ENCODE measurements at places on chromosomes 5 and 9. TPM values are rescaled to one million over a fixed set of nuclear protein-coding genes. Genes with fewer than 3 reads are reported as not detected.
A peak's percentile ranks its signal among the peaks of the same experiment; 100 is the strongest.

Gene GDA
- total RNA-seq, result not detected

Gene ANKDD1B
- not detected for total RNA-seq

Gene SLC34A3
- not detected for total RNA-seq

Gene PTAR1
- 21.0 TPM for total RNA-seq

GRCh38 chr5:141603923-141604717 lies 14.7 kb downstream of the DIAPH1 start:
- peak; percentile 91 for DNase-seq

Gene BAAT
- 0.13 TPM for total RNA-seq

- DNase-seq, result no peak
Observed at GRCh38 chr9:14479163-14479560, 165.2 kb upstream of the NFIB start.

GRCh38 chr5:108373426-108373825 lies 8.5 kb downstream of the FBXL17 start:
- no peak for DNase-seq

- DNase-seq, result peak; percentile 73
Observed at GRCh38 chr5:120465436-120465961, 1.4 kb downstream of the PRR16 start.

DNA sequence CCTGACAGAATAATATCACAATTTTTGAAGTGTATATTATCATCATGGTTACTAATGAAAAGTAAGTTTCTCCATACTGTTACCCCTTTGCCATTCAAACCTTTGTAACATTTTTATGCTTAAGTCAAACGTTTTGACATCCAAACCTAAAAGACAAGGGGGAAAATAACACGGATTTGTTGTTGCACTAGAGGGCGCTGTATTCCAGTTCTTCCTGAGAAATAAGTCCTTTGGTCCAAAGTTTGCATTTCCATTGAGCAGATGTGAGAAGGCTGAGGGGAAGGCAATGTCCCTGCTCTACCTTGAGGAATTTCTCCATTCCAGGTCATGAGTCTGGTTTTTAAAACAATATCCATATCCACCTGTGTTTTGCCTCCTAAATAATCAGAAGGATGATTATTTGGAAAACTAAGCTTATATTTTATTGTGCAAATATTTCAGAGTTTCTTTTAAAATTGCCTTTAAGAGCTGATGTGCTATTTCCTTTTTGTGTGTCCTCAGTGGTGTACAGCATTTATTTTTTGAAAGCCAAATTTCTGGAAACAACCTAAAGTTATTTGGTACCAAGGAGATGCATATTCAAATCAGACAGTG lies 9.7 kb downstream of the LECT2 start:
- DNase-seq, result peak; percentile 40

Gene CDX1
- total RNA-seq, result not detected

DNA sequence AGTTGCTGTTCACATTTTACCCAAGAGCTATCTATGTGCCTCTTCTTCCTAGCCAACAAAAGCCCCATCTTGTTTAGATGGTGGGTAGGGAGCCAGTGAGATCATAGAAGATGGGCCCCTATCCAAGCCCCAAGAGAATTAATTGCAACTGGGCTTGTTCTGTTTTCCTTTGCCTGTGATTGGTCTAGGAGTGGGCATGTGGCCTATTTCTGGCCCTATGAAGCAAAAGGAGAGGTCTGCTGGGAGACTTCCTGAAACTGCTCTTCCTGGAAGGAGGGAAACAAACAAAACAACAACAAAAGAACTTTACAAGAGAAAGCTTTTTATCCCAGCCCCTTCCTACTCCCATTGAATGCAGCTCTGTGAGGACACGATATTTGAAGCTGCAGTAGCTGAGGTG lies 32.5 kb upstream of the ALDOB start:
- DNase-seq, result no peak

Gene AFAP1L1
- 16.2 TPM for total RNA-seq

- DNase-seq, result no peak
Observed at GRCh38 chr5:55691265-55692105, 20.6 kb downstream of the SLC38A9 start.

Gene CXXC5
- 133 TPM for total RNA-seq

Gene LCN15
- total RNA-seq, result not detected

- no peak for DNase-seq
Observed at GRCh38 chr5:91403438-91403837, 20.3 kb upstream of the ARRDC3 start.

GRCh38 chr9:101449071-101449721 lies 13.6 kb upstream of the ALDOB start:
- peak; percentile 78 for DNase-seq

DNA sequence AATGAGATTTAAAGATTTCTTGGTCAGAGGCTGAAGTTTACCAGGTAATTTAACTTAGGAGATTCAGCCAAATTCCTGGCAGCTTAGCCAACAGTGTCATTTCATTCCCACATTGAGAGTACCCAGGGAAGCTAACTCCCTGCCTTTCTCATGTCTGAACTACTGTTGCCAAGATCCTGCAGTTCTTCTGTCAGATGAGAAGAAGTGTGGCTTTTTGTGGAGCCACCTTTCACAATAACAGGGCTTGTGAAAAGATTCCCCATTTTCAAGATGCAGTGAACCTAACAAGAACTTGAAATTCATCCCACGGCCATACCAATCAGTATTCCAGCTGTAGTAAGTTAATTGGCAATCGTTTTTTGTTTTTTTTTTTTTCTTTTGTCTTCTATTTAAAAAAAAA lies 176.4 kb downstream of the XRCC4 start:
- DNase-seq, result peak; percentile 11

GRCh38 chr5:82466986-82467561 lies 188.9 kb upstream of the RPS23 start:
- peak; percentile 31 for DNase-seq

Gene ZDHHC11
- total RNA-seq, result not detected

DNA sequence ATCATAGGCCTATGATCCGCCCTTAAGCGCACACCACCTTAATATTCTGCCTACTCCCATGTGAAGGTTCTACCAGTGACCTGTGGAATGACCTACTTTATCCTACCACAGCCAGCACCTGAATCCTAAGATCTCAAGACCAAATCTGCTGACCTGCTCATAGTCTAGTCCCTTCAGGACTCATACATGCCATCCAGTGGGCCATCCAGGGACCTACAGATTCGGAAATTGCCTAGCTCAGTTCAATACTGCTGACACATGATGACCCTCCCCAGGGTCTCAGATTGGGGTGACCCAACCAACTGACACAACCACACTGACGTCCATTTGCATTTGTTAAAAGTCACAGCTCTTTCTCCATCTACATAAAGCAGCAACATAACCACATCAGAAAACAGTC lies 443.8 kb upstream of the ST8SIA4 start:
- DNase-seq, result no peak

Gene MARCHF11
- total RNA-seq, result not detected

Gene CACFD1
- total RNA-seq, result 3.9 TPM

- peak; percentile 76 for DNase-seq
Observed at GRCh38 chr5:78594610-78595457, 53.7 kb downstream of the LHFPL2 start.

GRCh38 chr5:154580422-154580821 lies 102.4 kb upstream of the HAND1 start:
- no peak for DNase-seq

Gene TAS2R1
- not detected for total RNA-seq

GRCh38 chr5:5572976-5573797 lies 150.7 kb downstream of the ICE1 start:
- no peak for DNase-seq

DNA sequence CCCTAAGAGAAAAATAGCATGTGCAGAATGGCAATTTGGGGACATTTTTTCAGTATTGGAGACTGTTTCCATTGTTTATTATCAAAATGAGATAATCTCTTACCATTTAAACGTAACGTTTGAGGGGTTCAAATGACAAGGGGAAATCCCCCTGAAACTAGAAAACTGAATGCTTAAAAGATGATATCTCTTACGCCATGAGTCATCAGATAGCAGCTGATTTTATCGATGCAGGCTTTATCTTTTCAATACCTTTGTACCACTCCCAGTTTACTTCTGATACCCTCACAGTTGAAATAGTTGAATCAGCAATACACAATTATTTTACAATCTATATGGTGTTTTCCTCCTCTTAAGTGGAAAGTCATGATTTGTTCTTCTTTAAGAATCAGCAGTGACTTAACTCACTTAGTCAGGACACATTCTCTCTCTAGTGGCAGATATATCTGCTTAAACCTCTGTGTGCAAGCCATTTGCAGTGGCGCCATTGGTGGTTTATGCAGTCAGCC lies 29.2 kb downstream of the OSMR start:
- DNase-seq, result no peak

DNA sequence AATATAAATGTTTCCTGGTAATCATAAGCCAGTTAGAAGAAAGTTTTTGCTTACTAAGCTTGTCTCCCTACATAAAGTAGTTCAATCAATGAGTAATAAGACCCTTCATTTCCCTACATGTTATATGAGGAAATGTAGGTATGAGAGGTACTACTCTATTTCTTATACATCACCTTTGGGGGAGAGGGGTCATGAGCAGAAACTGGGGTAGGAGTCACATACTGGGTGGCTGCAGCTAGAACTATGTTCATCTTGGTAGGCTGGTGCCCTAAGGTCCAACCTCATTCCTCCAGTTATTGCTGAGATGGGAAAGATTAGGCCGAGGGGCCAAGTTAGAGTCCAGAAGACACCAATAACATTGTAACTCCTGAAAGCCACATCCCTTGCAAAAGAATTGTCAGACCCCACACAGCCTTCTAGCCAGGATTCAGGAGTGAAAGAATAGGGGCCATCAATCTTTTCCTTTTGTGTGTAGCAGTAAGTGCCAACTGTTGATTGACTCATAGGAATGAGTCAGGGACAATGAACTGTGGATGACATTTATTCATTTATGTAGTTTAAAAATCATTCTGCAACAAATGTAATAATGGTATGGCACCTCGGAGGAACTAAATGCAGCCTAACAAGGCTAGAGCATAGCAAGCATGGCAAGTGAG lies 21.6 kb upstream of the SREK1 start:
- DNase-seq, result no peak
